ENCODE measurements at places on chromosomes 11 and 22. TPM values are rescaled to one million over a fixed set of nuclear protein-coding genes. Genes with fewer than 3 reads are reported as not detected.
A peak's percentile ranks its signal among the peaks of the same experiment; 100 is the strongest.

DNA sequence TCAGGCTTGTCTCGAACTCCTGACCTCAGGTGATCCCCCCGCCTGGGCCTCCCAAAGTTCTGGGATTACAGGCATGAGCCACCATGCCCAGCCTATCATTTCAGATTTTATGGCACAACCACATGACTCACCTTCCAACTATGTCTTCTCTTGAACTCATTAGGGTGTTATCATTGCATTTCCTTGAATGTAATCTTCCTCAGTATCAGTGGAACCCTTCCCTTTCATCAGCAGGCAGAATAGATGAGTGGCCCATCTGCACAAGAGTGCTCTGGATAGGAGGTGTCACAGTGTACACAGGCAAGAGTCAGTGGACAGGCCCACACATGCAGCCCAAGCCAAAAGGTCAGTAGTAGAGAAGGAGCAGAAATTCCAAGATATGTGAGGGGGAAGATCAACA lies 29.1 kb upstream of the AQP11 start:
- H3K27ac ChIP-seq: no peak overlapping the region
- no peaks in the 10 kb centered on the region for H3K4me1 ChIP-seq
- no peak for DNase-seq
- peaks cover 2% of the 10 kb centered on the region for H3K36me3 ChIP-seq

SLC43A1 gene
- 28.7 TPM for total RNA-seq

DNA sequence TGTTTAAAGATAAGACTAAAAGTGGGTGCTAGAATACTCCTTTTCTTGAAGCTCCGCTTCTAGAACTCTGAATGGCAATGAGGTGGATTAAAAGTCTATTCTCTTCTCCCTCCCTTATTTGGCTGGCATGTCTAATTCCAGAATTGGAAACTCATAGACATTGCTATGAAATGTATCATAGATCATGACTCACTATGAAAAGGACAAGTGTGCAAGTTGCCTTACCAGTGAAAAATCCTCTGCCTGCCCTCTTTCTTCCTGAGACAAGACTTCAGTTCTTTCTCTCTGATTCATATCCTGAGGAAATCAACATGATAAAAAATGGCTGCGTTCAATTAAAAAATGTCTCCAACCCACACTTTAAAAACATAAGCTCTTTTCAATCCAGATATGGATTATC lies 73.2 kb upstream of the BLID start:
- peaks cover 3% of the 10 kb centered on the region for H3K4me1 ChIP-seq
- H3K27me3 ChIP-seq: peaks cover 37% of the 10 kb centered on the region
- no peak overlapping the region for H3K4me3 ChIP-seq
- H3K27ac ChIP-seq: no peak overlapping the region

- H3K27ac ChIP-seq: no peak overlapping the region
- H3K4me3 ChIP-seq: peak overlapping the region; percentile 79
- peaks cover 5% of the 10 kb centered on the region for H3K36me3 ChIP-seq
- peaks cover 24% of the 10 kb centered on the region for H3K27me3 ChIP-seq
- peaks cover 11% of the 10 kb centered on the region for H3K4me1 ChIP-seq
- DNase-seq: peak; percentile 41
Measured at GRCh38 chr11:9664276-9665171, 647 bp downstream of the SWAP70 start.

DNA sequence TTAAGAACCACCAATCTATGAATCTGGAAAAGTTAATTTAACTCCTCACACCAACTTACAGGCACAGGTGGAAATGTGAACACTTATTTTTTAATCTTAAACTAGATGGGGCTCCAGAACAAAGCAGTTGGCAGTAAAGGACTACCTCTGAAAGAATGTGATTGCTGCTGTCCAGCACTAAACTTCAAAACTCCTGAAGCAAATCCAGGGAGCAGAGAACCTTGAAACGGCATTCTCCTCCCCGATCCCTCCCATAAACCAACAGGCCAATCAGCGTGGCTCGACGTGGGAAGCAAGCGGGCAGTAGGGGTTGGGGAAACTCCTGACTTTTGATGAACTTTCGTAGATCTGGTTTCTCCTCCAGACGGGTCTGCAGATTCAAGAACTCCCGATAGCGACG lies 5.0 kb downstream of the SNX19 start:
- peaks cover 44% of the 10 kb centered on the region for H3K4me1 ChIP-seq
- H3K27me3 ChIP-seq: no peaks in the 10 kb centered on the region
- H3K36me3 ChIP-seq: peaks cover 63% of the 10 kb centered on the region
- DNase-seq: no peak

- no peak overlapping the region for H3K27ac ChIP-seq
- DNase-seq: no peak
- H3K4me3 ChIP-seq: no peak overlapping the region
- H3K4me1 ChIP-seq: peaks cover 18% of the 10 kb centered on the region
- H3K27me3 ChIP-seq: no peaks in the 10 kb centered on the region
- H3K36me3 ChIP-seq: no peaks in the 10 kb centered on the region
Measured at GRCh38 chr22:38222797-38223119, 21.0 kb downstream of the MAFF start.

DNA sequence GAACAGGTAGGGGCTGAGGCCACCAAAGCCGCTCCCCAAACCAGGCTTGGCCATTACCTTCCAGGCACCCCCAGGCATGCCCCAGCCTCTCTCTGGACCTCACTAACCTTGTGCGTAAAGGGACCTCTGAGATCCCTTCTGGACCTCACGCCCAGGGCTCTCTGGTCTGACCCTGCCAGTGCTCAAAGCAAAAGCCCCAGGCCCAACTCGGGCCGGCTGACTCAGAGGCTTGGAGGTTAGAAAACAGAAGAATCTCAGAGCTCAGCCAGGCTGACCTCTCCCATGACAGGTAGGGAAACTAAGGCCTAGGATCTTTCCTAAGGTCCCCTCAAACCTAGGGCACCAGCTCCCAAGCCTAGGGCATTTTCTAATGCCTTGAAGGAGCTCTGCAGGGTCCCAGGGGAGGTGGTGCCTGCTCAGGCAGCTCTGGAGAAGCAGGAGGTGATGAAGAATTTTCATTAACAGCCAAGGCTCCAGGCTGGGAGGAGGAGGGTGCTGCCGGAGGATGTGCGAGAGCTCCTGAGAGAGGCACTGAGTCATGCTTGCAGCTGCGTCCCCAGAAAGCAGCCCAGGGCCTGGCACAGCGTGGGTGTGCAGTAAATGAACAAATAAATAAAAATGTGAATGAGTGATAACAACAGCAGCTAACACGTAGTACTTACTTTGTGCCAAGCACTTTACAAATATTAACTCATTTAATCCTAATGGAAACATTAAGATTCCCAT lies 25.6 kb downstream of the ARRB1 start:
- H3K27me3 ChIP-seq: no peaks in the 10 kb centered on the region
- peak overlapping the region; percentile 33 for H3K4me3 ChIP-seq
- peak overlapping the region; percentile 51 for H3K27ac ChIP-seq
- H3K36me3 ChIP-seq: peaks cover 3% of the 10 kb centered on the region

- peak; percentile 8 for DNase-seq
- H3K36me3 ChIP-seq: no peaks in the 10 kb centered on the region
- H3K27me3 ChIP-seq: no peaks in the 10 kb centered on the region
- no peak overlapping the region for H3K27ac ChIP-seq
- H3K4me3 ChIP-seq: no peak overlapping the region
Measured at GRCh38 chr22:49084206-49084605, 743.5 kb downstream of the BRD1 start.

FAM180B gene
- total RNA-seq: 0.11 TPM

DNA sequence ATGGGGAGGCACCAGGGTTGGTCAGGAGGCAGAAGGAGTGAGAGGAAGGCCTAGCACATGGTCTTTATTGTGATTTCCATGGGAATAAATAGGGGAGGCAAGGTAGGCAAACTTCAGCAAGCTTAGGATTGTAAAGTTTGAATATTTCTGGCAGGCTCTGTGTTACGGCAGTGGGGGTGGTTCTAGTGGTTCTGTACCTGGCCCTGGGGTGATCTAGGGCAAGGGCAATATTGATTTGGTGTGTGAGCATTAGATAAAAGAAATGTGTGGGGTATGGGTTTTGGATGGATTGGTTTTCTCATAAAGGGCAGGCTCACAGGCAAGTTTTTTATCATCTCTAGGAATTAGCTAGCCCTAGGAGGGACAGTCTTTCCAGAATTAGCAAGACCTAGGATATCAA lies 584.0 kb downstream of the OPCML start:
- H3K4me3 ChIP-seq: no peak overlapping the region
- no peak overlapping the region for H3K27ac ChIP-seq
- no peaks in the 10 kb centered on the region for H3K36me3 ChIP-seq
- H3K4me1 ChIP-seq: peaks cover 2% of the 10 kb centered on the region
- no peak for DNase-seq

Measured in activated CD4-positive, alpha-beta T cell treated with anti-CD3 and anti-CD28 coated beads for 36 hours (primary cell).